Nucleus accumbens (tissue), 56 donors: ENCODE measurements at places on chromosomes 6 and 20.

DNA sequence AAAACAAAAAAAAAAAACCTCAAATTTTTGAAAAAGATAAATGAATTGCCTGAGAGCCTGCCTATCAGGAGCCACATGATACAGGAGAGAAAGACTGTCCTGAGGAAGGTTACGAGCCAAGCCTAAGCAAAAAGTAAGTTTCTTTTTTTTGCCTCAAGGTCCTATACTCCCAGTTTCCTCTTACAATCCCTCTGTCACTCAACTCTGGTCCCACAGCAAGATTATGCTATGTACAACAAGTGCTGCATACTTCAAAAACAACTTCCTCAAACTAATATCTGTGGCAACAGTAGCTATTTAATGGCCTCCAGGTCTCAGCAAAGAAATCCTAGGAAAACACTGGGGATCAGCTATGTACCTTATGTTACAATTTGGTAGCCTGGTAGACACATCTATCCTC lies 46.8 kb downstream of the PLN start:
- no peak for DNase-seq

DNA sequence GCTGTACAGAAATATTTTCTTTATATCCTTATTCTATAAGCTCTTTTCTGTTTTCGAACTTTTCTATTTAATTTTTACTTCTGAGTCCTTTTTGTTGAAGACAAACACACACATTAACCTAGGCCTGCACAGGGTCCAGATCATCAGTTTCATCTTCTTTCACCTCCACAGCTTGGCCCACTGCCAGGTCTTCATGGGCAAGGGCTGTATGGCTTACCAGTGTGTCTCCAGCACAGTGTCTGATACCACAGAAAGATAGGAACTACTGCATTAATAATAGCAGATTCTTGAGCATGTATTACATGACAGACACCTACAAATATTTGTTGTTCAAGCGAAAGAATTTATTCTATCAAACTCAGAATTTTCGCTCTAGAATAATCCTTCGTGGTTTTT lies 24.4 kb downstream of the QKI start:
- no peak for DNase-seq

DNA sequence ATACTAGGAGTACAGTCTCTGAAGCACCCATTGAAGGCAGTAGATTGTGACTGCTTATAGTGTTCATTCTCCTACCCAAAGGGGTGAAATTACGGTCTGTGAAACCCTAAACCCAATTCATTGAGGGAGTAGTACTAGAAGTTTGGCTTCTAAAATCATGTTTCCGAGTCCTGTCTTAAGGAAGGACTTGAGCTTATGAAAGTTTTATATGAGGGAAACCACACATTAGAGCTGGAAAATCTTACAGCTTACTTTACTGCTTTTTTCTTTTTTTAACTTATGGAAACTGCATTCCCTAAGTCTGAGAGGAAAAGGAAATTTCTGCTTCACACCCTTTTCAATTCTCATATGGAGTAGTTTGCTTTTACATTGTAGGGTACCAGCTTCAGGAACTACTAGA lies 38.4 kb upstream of the PRIM2 start:
- no peak for DNase-seq

DNA sequence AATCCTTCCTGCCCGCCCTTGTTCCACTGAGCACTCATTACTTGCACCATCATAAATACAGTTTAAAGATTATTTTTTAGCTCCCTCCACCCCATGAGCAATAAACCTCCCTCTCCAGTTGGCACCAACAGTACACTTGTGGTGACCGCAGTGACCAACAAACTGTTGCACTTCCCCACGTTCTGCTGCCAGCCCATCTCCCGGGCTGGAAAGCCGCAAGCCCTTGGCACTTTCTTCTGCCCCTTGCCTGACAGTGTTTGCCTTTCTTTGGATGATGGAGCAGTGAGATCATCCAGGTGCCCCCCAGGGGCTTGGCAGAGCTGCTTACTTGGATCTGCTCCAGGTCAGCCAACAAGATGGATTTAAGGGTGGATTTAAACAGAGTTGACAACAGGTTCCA lies 21.6 kb downstream of the KCNB1 start:
- no peak for DNase-seq

DNA sequence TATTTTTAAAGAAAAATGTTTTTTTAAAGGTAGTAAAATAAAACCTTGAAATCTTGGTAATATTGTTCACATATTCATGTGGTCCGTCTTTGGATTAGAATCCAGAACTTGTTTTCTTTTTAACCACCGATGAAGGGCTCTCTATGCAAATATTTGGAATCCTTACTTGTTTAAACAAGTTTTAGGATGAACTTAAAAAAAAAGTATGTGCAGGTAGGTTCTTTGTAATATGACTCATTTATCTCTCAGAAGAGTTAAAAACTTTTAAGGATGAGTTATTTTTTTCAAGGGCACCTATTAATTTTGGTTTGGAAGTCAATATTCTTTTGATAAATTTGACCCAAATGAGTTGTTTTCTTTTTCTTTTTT lies 8.9 kb downstream of the DSP start:
- no peak for DNase-seq

GRCh38 chr20:13927171-13927570 lies 63.2 kb downstream of the SEL1L2 start:
- DNase-seq: no peak

GRCh38 chr20:51687108-51687507 lies 81.1 kb downstream of the ATP9A start:
- no peak for DNase-seq

DNA sequence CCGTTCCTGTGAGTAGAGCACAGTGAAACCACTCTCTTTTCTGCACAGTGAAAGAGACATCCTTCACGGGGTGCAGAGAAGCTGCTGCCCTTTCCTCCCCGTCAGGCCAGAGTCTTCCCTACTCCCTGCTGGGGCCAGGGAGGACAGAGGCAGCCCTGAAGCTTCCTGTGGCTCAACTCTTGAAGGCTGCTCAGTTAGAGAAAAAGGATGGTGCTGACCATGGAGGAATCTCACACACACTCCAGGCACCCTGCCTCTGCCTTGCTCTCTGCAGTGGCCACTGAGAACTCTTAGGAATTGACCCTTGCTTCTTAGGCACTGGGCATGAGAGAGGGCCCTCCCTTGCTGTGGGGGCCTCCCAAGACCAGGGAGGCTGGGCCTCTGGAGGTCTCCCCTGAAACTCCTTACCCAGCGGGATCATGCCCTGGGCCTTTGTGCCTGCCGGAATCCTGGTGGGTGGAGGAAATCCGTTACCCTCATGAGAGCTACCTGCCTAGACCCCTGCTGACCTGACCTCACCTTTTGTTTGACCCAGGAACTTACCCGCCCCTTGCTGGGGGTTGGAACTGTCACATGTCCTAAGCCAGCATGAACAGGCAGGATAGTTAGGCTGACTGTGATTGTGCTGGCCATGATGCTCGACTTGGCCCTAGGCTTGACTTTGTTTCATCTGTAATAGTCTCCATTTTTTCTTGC lies 65.0 kb upstream of the CD93 start:
- DNase-seq: no peak

DNA sequence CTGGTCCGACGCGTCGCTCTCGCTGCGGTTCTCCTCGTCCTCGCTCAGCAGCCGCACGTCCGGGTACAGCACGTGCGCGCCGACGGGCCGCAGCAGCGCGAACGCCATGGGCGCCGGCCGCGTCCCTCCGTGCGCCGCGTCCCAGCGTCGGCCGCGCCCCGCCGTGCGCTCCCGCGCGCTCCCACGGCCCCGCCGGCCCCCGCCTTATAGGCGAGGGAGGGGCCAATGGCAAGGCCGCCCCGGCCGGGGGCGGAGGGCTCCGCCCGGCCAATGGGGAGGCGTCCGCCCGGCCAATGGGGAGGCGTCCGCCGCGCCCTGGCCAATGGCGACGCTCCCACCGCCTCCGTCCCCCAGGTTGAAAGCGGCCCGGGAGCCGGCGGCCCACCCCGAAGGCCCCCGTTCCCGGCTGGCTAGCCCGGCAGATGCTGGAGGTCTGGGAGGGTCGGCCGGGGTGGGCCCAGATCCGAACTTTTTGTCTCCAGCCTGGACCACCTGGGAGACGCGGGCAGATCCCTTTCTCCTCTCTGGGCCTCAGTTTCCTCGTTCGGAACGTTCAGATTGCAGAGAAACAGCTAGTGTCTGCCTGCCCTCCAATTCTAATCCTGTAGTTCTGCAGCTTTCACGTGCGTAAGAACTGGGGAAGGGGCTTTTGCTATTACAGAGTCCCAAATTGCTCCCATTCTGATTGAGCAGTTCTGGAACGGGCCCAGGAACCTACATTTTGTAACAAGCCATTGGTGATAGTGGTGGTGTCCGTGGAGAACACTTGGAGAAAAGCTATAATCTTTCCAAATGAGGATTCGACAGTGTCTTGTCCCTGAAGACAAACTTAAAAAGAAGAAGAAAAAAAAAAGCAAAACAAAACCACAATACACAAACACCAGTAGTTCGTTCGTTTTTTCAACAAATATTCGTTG lies at the start of gene TCF15:
Gene TCF15 (minus strand): TSS at position 180 of the 917 bp plus-strand sequence. CDS start 72 bp downstream, at position 108.
- DNase-seq: no peak

GRCh38 chr20:24772667-24773066 lies 176.4 kb upstream of the CST7 start:
- no peak for DNase-seq

GRCh38 chr6:117506180-117506835 lies 23.8 kb downstream of the DCBLD1 start:
- DNase-seq: no peak

DNA sequence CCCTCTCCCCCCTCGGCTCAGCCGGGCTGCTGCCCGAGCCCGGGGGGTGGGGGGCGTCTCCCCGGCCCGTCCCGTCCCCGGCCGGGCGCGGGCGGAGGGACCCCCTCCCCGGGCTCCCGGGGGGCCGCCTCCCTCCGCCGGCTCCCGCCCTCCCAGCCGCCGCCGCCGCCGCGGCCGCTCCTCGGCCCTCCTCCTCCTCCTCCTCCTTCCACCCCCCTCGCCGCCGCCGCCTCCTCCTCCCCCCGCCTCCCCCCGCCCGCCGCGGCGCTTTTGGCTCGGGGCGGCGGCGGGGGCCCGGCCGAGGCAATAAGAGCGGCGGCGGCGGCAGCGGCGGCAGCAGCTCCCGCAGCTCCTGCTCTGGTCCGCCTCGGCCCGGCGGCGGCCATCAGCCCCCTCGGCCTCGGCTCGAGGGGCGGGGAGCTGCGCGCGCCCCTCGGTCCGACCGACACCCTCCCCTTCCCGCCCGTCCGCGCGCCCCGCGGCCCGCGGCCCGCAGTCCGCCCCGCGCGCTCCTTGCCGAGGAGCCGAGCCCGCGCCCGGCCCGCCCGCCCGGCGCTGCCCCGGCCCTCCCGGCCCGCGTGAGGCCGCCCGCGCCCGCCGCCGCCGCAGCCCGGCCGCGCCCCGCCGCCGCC lies 38.7 kb downstream of the GNAS start:
- DNase-seq: no peak

DNA sequence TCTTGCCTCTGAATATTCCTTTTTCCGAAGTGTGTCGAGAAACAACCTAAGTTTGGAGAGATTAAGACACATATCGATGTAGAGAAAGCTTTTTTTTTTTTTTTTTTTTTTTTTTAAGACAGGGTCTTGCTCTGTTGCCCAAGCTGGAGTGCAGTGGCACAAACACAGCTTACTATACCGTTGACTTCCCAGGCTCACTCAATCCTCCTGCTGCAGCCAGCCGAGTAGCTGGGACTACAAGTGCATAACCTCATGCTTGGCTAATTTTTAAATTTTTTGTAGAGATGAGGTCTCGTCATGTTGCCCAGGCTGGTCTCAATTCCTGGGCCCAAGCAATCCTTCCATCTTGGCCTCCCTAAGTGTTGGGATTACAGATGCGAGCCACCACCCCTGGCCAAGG lies 21.4 kb downstream of the SLC17A5 start:
- no peak for DNase-seq

DNA sequence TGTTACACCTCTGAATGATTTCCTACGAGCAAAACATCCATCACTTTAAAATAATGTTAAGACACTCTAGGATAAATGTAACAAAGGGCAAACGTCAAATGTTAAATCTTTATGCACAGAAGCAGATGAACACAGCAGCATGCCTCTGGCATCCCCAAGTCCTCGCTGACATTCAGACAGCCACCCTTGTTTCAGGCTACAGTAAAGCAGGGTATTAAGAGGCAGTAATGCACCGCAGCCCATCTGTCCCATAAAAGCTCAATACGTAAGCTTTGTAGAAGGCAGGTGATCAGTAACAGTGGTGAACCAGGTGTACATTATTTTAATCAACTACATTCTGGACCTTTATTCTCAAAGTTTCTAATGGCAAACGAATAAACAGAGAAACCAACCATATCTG lies 64.8 kb downstream of the PPP1R3G start:
- no peak for DNase-seq

DNA sequence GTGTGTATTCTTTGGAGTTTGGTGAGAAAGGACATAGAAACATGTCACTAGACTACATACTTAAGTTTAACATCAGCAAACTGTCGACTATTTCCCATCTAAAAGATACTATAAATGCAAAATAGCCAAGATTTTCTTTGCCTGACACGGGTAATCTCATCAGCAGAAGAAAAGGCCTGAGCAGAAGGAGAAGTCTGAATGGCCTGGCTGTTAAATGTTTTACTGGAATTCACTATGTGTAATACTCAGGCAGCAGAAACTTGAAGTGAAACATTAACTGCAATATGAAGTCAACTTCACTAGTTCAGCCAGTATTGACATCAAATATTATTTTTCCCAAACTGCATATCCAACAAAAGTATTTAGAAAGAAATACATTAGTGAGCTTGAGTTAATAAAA lies 6.4 kb upstream of the DSE start:
- DNase-seq: no peak

DNA sequence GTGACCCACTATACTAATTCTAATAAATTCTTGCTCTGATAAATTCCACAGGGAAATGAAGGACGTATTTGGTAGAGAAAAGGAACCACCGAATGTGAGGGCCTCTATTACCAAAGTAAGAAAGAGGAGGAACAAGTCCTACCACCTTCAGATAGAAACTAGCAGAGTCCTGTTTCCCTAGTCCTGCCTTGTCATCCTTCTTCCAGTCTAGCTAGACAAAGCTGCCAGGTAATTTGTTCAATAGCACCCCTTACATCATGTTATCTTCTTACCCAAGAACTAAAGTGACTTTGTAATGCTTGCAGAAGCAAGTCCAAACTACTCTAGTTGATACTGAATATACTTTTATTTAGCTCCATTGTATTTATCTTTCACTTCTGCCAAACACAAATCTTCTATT lies 29.3 kb upstream of the FAM83B start:
- no peak for DNase-seq

GRCh38 chr20:64228751-64229506 lies 26.6 kb upstream of the PCMTD2 start:
- no peak for DNase-seq

GRCh38 chr20:22692119-22692475 lies 107.7 kb upstream of the FOXA2 start:
- DNase-seq: no peak

DNA sequence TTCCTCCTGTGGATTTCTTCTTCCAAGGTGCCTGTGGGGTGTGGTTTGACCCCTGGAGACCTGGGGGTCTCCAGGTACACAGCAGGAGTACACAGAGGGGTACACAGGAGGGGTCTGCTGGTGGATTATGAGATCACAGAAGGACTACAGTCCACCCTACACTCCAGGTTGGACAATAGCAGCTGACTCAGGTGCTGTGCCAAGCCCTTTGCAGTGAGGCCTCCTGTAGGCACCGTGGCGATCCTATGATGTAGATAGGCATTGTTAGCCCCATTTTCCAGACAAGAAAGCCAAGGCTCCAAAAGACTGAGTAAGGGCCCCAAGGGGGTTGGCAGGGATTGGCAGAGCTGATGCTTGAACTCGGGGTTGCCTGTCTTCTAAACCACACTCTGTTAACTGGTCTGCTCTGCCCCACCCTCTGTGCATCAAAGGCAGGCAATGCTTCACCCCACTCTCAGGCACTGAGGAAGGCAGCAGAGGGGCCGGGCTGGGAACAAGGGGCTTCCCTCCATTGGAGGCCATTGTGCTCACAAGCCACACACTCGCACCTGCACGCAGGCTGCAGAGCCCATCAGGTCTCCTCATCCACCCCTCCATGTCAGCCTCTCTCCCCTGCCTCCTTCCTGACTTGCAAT lies 77.5 kb upstream of the SIRPA start:
- DNase-seq: no peak
